ENCODE measurements at places on chromosomes 3 and 15. TPM values are rescaled to one million over a fixed set of nuclear protein-coding genes. Genes with fewer than 3 reads are reported as not detected.

The OSBPL10 gene
- polyA plus RNA-seq: 22.9 TPM

DNA sequence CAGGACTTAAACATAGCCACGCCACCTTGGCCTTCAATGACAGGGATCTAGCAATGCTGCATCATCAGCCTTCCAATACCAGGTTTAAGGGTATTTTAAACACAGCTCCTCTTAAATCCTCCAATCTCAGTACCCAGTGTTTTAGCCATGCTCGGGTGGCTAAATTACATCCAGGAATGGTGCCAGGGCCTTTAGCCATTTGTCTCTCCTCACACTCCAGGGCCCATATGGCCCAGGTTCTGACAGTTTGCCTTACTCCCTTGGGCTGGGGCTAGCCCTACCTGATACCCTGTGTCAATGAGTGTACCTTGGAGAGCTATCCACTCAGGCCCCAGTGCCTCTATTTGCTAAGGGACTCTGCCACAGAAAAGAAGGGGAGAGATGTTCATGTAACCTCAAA lies 29.4 kb downstream of the ZNF589 start:
- DNase-seq: no peak

- DNase-seq: no peak
Observed at GRCh38 chr3:117499189-117499870, 789.8 kb downstream of the TUSC7 start.

- DNase-seq: no peak
Observed at GRCh38 chr3:63992516-63993209, 30.6 kb downstream of the PSMD6 start.

GRCh38 chr3:111608383-111608782 lies 13.2 kb upstream of the ZBED2 start:
- no peak for DNase-seq

DNA sequence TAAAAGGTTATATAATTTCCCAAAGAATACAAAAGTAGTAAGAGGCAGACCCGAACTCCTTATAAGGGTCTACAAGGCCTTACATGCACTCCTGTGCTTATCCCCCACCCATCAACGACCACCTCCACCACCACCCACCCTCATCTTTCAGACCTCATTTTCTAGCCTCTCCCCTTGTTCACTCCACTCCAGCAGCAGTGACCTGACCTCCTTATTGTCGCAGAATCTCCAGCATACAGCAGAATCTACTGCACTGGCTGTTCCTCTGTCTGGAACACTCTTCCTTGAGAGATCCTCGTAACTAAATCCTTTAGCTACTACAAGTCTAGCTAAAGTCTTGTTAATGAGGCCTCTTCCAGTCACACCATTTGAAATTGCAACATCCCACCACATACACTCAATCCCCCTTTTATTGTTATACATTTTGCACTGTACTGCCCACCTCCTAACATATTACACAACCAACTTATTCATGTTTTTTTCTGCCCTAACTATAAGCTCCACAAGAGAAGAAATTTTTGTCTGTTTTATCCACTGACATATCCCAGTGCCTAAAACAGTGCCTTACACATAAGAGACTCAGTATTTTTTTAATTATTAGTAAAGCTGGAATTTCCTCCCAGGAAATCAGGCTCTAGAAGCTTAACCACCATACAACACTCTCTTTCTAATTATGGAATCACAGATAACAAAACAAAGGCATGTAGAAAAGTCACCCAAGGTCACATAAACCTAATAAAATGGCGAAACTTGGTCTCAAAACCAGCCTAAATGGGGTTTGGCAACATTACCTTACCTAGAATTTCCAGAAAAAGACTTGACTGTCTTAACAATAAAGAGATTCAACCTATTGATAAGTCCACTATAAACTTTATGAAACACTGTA lies 40.2 kb downstream of the ZNF148 start:
- DNase-seq: no peak
